ENCODE measurements at places on chromosomes 12 and 14.

DNA sequence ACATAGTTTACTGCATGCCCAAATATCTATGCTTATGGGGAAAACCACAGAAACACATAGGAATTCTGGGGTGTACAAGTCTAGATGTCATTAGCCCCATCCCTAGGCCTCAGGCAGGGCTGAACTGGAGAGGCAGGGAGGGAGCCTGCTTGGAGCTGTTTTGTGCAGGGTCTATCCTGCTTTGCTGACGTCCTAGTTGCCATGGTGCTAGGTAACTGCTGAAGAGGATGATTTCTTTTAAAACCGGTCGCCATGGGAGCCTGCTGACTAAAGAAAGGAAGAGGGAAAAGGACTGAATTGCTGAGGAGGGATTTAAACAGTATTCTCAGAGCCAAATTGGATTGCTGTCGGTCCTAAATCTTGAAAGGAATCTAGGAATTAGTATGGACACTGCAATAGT is 10.7 kb downstream of the GPR19 start:
- DNase-seq, result peak; percentile 17

- DNase-seq, result no peak
These were observed 107.0 kb downstream of the PTPRO start for GRCh38 chr12:15429262-15429661.

- no peak for DNase-seq
These were observed 10.5 kb downstream of the RASSF9 start for GRCh38 chr12:85825746-85826145.

DNA sequence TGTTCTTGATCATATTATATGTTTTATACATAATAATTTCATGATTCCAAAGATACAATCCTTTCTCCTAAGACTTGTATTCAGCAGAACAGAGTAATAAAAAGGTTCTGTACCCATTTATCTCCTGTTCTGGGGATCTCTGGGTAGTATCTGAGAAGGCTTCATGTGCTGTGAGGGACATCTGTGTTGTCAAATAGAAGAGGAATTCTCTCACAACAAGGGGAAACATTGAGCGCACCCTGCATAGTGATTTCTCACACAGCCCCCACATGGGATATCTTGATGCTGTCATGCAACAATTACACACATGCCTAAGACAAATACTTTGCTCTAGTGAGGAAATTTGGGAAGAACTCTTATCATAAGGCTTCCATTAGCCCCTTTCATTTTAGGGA is 101.8 kb upstream of the ATF1 start:
- DNase-seq, result no peak

DNA sequence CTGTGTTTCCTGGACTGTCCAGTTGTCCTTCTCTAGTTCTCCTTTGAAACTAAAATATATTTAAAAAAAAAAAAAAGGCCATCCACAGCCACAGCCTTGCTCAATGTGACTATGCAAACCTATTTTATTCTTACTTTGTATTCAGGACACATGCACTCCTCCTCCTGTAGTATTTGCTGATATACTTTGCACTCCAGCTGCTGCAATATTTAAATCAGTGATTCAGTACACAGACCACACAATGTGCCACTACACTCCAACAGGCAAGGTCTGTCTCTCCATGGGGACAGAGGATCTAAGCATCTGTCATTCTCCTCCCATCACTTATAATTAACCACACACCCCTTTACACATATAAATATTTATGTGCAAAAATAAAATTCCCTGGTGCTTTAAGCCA is 40.2 kb upstream of the CCDC196 start:
- DNase-seq, result no peak

DNA sequence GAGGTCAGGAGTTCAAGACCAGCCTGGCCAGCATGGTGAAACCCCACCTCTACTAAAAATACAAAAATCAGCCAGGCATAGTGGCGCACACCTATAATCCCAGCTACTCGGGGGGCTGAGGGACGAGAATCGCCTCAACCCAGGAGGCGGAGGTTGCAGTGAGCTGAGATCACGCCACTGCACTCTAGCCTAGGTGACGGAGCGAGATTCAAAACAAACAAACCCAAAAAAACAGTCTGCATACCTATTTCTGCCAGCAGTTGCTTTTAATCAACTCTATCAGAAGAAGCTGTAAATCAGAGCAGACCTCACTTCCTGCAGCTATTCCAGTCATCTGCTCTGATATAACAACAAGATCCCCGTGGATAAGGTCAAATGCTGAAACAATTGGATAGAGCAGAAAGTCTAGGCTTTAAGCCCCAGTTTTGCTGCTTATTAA is 50.5 kb downstream of the LIMA1 start:
- DNase-seq, result no peak

GRCh38 chr12:92764831-92765230 is 62.0 kb downstream of the PLEKHG7 start:
- DNase-seq, result no peak
